Activated T-helper 1 cell treated with anti-CD3 and anti-CD28 coated beads, Interleukin-12 subunit alpha, Interleukin-12 subunit beta, Interleukin-2, Interleukin-4 antibody, amounts not matched to agents 30 ng/mL and 10 ng/mL and 1 ng/mL, durations not matched to agents 14 hours and 24 hours and 36 hours (primary cell): ENCODE measurements at places on chromosomes 5 and 9.
A peak's percentile ranks its signal among the peaks of the same experiment; 100 is the strongest.

DNA sequence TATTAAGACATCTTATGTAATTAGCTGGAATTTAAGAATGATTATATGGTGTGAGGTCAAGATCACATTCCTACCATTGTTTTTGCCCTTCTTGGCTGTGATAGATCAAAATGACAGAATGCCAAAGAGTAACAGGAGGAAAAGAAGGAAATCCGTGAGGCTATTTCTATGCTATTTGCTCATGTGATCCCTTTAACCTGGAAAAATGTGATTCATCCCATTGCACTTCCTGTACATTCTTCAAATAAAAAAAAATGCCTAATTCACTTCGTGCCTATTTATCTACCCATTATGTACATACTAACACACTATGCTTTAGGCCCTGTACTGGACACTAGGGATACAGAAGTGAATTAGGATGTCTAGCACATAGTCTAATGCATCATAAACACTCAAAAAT is 154.1 kb upstream of the PAPPA start:
- no peak for DNase-seq

- peak; percentile 56 for DNase-seq
Measured at GRCh38 chr9:83649080-83649479, 26.1 kb downstream of the IDNK start.

DNA sequence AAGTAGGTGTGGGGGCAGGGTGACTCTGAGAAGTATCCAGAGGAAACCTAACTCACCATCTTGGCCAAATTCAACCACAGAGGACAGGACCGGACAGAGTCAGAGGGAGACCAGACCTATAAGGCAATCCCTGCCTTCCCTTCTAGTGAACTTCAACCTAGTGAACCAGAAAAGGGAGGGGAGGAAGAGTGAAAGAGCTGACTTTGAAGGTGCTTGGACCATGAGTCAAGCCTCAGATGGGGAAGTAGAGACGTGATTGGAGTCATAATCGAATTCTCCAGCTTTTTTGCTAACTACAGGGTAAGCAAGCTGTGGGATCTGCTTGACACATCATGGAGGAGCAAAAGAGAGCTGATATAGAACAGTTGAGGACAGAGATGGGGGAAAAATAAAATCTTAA is 18.8 kb upstream of the KIF2A start:
- no peak for DNase-seq

DNA sequence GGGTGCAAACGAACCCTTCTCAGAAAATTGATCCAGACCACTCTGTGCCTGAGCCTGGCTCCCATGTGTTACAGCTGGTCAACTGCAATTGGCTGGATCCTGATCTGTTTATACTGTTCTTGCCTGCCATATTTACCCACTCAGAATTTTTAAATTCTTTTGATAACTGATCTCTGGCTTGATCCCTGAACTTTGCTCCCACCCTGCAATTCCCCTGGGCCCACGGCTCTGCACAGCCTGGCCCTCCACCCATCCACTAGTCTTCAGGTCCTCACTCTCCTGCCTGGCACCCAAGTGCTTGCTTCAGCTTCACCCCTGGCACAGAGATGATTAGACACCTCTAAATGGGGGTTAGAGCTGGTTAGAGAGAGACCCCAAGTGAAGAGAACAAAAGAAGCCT is 25.9 kb upstream of the MIER3 start:
- no peak for DNase-seq

DNA sequence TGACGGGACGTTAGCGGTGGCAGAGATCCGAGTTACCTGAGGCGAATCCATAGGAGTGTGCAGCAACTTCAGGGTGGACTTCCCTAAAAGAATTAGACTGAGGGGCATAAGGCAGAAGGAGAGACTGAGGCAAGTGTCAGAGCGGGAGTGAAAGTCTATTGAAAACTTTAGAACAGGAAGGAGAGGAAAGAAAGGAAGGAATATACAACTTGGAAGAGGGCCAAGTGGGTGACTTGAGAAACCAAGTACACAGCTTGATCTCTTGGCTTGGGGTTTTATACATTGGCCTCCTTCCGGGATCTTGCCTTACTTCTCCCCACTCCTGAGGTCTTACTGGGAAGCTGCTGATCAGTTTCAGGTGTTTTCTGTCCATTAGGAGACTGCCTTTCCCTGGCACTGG is 84.9 kb downstream of the SNX18 start:
- DNase-seq = no peak

- no peak for DNase-seq
Measured at GRCh38 chr5:147403651-147404640, 105.9 kb downstream of the DPYSL3 start.

DNA sequence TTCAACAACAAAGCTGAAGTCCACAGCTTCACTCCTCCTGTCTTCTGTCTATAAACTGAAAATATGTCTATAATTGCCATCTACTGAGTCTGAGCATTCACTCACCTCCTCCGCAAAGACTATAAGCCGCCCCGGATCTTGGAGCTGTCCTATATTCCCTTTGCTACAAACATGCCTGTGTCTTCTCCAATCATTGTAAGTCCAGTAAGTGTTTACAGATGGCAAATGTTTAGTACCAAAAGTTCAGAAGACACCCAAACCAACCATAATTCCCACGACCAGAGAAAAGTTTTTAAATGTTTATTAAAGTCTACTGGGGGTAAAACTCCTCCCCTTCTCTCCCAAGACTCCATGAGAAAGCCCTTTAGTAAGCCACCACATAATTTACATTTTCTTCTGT is 80.9 kb downstream of the EBF1 start:
- DNase-seq = no peak

DNA sequence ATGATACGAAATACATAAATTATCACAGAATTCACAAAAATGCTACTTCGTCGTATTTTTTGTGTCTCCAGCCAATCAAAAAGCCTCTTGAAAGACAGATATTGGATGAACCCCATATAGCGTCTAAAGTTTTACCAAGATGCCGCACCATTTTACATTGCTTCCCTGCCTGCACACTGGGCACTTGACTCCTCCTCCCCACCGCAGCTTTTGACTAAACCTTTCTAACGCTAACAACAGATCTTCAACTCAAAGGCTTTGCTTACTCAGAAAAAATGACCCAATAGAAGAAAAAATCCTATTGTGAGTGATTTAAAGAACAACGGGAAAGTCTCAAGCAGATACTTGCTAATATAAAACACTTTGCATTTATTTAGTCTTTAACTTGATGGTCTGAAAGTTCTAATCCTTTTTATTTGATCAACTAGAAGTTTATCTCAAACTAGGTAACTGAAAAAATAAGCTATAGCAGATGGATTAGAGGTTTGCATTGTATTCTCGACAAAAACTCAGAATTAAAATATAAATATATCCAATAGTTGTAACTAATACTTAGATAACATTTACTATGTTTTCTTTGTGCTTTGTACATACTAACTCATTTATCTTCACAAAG is 609.1 kb upstream of the DMAC1 start:
- no peak for DNase-seq

DNA sequence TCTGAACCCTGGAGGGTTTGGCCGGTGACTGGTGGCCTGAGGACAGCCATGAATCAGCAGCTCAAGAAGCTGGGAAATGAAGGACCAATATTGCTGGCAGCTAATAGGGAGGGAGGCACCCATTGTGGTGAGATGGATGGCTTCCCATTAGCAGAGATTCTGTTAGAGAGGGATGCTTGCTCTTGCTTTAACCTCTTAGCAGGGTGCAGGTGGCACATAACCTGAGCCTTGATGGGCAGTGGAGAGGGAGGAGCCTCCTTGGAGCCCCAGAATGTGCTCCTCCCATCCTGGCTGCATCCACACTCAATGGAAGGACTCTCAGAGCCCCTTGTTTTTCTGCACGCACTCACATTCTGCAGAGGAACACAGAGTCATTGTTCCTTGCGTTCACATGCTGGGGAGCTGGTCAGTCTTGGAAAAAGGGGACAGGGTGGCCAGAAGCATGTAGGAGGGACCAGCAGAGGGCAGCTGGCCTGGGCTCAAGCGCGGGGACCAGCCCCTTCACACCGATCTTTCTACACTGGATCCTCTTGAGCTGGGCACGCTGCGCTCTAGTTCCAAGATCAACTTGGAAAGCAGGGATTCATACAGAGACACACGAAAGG is 161.8 kb downstream of the MED10 start:
- DNase-seq = no peak

GRCh38 chr5:149228618-149229297 is 42.9 kb upstream of the AFAP1L1 start:
- no peak for DNase-seq

- DNase-seq = no peak
Measured at GRCh38 chr9:842635-843426, 1.3 kb downstream of the DMRT1 start.

- no peak for DNase-seq
Measured at GRCh38 chr5:94693043-94693822, 74.8 kb downstream of the SLF1 start.

- no peak for DNase-seq
Measured at GRCh38 chr5:134794082-134794481, 35.5 kb downstream of the DDX46 start.

GRCh38 chr9:132795511-132796303 is 82.4 kb downstream of the AK8 start:
- no peak for DNase-seq

DNA sequence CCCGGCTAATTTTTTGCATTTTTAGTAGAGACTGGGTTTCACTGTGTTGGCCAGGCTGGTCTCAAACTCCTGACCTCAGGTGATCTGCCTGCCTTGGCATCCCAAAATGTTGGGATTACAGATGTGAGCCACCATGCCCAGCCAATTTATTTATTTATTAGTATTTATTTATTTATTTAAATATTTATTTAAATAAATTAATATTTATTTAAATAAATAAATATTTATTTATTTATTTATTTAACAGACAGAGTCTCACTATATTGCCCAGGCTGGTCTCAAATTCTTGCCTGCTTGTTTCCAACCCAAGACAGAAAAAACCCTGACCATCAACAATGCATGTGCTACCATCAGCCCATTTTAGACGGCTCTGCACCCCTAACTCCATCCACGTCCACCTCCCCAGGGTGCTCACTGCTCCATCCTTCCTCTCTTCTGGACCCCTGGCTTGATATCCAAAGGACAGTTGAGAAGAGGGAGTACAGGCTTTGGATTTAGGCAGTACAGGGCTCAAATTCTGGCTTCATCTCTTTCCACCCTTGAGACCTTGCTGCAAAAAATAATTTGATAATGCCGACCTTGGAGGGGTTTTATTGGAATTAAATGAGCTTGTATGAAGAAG is 232.6 kb downstream of the MED10 start:
- no peak for DNase-seq

DNA sequence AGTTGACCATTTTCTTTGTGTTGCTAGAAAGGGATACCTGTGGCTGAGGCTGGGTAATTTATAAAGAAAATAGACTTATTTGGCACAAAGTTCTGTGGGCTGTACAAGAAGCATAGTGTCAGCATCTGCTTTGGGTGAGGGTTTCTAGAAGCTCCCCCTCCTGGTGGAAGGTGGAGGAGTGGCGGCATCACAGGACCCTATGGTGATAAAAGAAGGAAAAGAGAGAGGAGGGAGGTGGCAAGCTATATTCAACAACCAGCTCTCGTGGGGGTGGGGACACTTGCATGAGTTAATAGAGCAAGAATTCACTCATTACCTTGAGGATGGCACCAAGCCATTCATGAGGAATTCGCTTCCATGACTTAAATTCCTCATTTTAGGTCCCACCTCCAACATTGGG is 2041.4 kb upstream of the CDH9 start:
- no peak for DNase-seq

DNA sequence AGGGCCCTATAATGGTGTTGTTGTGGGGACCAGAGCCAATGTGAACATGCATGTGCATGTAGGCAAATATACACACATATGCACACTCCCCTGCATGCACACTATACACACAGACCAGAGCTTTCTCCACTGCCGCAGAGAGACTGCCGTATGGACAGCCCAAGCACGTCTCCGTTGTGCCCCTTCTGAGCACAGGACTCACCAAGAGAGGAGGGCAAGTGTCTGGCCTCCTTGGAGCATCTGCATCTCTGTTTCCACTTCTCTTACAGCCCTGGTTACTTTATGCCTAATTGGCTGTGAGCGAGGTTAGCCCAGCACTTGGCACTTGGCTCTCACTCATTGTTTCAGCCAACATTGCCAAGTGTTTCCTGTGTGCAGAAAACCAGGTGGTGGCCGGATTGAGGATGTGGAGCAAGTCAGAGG is 30.4 kb downstream of the CSF2 start:
- DNase-seq = no peak

DNA sequence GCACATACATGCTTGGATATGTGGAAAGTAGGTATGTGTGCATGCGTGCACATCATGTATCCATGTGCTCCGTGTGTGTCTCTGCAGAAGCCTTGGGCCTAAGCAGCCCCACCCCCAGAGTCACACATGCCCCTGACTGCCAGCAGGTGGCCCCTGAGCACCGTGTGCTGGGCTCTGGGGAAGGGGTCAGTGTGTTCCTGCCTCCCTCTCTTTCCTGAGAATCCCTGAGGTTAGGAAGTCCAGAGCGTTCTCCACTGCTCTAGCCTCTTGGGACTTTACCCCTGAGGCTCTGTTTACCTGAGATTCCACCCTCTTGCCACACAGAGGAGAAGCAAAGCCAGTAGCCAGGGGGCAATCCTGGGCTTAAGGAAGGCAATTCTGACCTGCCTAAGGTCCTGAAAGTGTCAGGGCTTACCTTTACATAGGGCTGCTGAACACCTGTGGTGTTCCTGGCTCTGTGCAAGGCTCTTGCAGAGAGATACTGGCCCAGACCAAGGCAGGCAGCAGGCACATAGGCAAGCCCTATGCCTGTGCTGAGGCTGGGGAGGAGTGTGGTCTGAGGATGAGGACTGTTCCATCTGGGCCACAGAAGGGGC is 207.3 kb downstream of the TMEM38B start:
- no peak for DNase-seq

DNA sequence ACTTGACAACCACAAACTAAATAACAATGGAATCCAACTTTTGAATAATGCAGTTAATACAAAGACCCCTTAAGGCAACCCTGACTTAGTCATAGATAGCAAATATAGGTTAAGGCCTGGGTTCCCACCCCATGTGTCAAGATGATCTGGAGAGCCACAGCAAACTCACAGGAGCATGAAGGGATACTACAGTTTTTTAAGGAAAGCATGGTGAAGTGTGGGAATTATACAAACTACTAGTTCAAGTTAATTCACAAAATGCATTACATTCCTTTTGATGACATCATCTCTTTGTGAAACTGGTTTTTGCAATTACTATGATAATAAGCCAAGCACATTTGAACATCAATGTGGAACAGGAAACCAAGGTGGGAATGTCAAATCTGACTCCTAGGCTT is 50.6 kb downstream of the LHFPL2 start:
- DNase-seq = no peak

DNA sequence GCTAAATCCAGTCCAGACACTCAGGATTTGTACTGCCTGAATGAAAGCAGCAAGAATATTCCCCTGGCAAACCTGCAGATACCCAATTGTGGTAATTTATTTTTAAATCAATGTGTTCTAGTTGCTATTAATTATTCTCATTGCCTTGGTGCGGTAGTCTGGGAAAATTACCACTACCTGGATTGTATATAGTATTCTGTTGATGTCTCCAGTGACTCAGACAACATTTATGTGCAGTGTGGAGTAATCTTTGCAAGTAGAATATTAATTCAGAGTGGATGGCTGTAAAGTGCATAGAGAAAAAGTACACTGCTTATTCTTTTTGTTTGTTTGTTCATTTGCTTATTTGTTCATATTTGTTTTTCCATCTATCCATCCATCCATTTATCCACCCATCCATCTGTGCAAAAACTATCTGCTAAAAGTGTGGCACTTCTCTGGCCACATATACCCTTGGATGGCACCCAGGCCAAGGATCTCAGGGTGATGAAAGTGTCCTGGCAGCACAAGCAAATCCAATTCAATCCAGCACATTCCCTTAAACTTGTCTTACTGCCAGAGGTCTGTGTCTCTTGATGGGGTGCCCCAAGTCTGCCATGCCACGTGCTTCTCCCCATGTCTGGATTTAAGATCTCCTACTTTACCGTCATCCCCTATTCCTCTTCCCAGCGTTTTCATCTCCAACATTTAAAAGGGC is 41.3 kb downstream of the NTRK2 start:
- DNase-seq = no peak
